Activated CD4-positive, alpha-beta T cell treated with anti-CD3 and anti-CD28 coated beads for 24 hours (primary cell): ENCODE measurements at places on chromosomes 12 and 14.

DNA sequence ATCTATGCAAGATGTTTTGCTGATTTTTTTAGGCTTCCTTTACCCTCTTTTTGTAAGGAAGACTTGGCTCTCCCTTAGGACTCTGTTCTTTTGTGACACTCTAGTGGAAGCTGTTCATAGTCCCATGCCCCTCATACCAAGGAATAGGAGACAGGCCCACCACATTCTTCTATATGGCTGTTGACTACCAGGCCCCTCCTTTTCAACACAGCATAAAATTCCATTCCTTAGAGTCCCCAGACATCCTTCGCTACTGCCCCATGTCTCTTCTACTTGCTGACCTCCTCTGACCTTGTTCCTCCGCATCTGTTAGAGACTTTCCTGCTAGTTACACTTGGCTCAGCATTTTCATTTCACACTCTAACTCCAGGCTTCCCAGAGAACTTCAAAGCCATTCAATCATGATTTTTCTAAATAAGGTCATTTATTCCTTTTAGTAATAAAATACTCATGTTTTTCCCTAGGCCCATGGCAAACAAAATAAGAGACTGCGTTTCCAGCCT lies 9.7 kb downstream of the PIK3C2G start:
- no peak for DNase-seq

GRCh38 chr12:53536962-53537361 lies 29.7 kb upstream of the NPFF start:
- no peak for DNase-seq

DNA sequence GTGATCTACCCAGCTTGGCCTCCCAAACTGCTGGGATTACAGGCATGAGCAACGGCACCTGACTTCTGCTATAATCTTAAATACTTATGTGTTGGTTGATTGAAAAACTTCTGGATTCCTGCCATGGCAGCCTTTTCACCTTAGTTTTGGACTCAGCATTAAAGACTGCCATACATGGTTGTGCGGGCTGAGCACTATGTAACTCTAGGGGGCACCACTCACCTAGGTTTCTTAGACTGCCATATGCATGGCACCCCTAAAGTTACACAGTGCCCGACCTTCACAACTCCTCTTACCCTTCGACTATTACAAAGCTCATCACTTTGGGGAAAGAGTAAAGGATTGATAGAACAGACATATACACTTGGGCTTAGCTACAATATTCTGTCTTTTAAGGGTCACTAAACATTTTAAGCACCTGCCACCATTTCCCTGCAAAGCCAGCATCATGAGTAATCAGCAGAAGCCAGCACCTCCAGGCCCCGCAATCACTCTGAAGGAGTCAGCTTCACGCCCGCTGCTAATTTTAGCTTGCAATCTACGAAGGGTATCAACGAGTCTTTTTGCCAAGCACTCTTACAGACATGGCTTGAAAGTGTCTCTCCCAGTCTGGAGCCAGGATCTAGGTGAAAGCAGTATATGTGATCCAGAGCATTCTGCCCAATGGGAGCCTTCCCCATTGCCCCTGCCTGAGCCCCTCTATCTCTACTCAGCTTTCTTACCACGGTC lies 59.8 kb downstream of the SUDS3 start:
- no peak for DNase-seq

DNA sequence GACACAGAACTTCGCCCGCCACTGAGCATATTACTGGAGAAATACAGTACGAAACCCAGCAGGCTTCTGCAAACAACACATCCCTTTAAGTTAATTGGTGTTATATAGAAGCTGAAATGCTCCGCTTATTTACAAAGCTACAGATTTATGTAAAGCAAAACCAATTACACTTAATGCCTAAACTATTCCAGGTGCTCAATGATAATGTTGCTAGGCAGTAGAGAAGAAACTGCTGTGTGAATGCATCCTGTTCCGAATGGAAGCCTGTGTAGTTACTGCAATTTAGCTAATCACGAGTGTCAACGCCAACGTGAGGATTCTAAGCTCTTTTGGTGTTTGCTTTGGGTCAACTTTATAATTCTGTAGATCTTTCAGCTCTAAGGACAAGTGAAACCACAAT lies 89.8 kb downstream of the SLC15A5 start:
- no peak for DNase-seq

DNA sequence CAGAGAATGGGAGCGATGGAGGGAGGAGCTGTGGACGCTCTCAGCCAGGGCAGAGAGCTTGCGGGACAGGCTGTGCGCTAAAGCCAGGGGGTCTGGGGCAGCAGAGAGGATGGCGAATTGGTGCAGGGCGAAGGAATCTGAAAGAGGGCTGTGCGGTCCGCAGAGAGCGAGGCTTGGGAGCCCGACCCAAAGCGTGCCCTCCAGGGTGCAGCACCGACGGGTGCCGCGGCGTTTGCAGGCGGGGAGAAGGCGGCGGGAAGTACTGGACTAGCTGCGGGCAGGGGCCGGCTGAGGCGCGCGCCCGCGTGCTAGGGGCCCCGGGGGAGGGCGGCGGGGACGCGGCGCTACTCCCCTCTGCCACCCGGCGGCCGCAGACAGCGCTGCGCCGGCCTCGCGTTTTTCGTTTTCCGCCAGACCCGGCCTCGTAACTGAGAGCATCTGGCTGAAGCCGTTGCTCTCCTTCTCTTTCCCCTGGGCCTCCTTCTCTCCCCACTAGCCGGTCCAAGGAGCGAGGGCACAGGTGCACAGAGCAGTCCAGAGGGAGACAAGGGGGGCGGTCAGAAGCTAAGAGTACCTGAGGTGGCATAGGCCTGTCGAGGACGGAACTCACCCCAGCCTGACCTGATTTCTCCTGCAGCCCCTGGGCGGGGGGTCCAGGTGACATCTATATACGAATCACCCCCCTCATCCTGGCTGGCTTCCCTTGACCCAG lies 24.9 kb downstream of the SLC6A12 start:
- DNase-seq, result no peak

- no peak for DNase-seq
These were observed 58.7 kb upstream of the RD3L start for GRCh38 chr14:104001003-104001402.

DNA sequence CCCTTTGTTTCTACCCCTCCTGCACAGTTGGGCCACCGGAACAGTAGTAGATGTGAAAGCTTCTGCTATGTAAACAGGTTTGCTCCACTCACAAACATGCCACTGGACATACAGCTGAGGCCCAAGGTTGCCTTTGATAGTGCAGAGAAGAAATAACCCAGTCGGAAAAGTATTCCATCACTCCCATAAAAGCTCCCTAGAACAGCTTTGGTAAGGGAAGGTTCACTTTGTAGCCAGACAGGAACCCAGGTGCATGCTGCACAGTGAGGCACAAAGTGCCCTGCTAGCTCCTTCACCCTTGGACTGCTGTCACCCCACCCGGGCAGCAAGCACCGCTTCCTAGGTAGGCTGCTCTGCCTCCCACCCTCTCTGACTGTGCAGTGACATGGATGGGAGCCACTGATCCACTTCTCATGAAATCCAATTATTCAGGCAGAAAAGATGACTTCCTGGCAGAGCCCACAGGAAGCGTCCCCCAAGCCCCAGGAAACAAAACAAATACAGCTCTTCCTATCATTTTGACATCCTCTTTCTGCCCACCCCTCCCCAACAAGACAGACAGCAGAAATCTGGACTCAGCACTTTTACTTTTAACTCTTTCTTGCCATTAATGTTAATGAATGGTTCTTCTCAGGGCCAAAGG lies 100.2 kb downstream of the SRGAP1 start:
- no peak for DNase-seq

GRCh38 chr12:54306925-54307741 lies 6.3 kb upstream of the NFE2 start:
- no peak for DNase-seq
